ENCODE measurements at places on chromosomes 1 and 21.
A peak's percentile ranks its signal among the peaks of the same experiment; 100 is the strongest.

DNA sequence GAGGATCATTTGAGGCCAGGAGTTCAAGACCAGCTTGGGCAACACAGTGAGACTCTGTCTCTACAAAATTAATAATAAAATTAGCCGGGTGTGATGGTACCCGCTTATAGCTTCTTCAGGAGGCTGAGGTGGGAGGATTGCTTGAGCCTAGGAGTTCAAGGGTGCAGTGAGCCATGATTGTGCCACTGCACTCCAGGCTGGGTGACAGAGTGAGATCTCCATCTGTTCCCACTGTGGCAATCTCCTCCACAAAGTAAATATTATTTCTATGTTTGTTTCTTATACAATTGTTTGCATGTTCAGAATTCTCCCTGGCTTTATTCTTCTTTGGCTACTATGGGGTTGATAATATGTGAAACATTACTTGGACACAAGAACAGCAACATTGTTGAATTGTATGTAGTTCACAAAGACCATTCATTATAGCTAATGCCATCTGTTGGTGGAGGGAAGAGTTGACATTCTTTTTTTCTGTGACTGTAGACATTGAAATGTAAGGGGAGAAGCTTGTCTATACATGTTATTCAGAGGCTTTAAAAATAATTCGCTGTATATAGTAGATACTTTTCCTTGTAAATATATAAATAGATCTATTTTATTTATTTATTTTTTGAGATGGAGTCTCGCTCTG, 47.8 kb upstream of the SRSF10 start:
- DNase-seq: peak; percentile 70

GRCh38 chr1:206578068-206578977, 33.9 kb downstream of the EIF2D start:
- no peak for DNase-seq

DNA sequence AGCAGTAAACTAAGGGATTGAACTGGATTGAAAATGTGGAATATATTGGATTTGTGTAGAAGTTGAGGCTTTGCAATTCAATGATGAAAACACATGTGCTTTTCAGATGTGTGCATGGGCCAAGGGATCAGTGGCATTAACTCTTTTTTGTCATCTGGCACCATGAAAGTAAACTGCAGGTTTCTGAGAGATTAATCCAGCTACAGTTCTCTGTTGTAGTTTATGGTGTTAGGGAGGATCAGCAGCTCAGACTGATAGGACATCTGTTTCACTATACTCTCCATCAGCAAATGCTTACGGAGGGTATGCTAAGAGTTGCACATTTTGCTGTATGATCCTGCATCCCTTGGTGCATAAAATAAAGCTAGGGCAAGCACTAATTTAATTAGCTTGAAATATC, 82.6 kb downstream of the C1orf21 start:
- no peak for DNase-seq

GRCh38 chr21:46081862-46082712, 15.8 kb upstream of the COL6A2 start:
- no peak for DNase-seq

GRCh38 chr1:231670755-231671154, 44.2 kb downstream of the DISC1 start:
- no peak for DNase-seq

GRCh38 chr1:226082959-226083301, 20.4 kb downstream of the H3-3A start:
- DNase-seq: peak; percentile 38

DNA sequence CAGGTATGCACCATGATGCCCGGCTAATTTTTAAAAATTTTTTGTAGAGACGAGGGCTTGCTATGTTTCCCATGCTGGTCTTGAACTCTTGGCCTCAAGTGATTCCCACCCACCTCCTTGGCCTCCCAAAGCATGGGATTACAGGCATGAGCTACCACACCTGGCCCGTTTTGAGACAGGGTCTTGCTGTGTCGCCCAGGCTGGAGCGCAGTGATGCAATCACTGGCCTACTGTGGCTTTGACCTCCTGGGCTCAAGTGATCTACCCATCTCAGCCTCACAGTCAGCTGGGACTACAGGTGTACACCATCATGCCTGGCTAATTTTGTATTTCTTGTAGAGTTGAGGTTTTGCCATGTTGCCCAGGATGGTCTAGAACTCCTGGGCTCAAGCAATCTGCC, 7.5 kb upstream of the SH3D21 start:
- no peak for DNase-seq

- no peak for DNase-seq
Observed at GRCh38 chr1:193590102-193590501, 403.7 kb upstream of the B3GALT2 start.

GRCh38 chr1:190126728-190127127, 350.9 kb downstream of the BRINP3 start:
- no peak for DNase-seq

GRCh38 chr1:3219005-3219790, 150.2 kb downstream of the PRDM16 start:
- DNase-seq: peak; percentile 54

- peak; percentile 63 for DNase-seq
Observed at GRCh38 chr1:9443913-9444445, 95.3 kb upstream of the SLC25A33 start.

DNA sequence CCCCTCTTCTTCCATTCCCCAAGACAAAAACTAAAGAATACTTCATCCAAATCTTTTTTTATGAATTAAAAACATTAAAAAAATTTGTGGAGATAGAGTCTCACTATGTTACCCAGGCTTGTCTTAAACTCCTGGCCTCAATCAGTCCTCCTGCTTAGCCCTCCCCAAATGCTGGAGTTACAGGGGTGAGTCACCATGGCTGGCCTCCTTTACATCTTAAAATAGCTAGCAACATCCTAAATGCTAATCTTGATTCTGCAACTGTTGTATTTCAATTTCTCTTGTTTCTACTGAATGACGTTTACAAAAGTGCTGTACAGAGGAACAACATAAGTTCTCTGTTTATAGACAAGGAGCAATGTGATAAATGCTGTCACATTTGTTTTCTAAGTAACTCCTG, 483.5 kb downstream of the ADGRL2 start:
- DNase-seq: peak; percentile 38

GRCh38 chr1:65386439-65386838, 34.0 kb upstream of the LEPR start:
- no peak for DNase-seq

DNA sequence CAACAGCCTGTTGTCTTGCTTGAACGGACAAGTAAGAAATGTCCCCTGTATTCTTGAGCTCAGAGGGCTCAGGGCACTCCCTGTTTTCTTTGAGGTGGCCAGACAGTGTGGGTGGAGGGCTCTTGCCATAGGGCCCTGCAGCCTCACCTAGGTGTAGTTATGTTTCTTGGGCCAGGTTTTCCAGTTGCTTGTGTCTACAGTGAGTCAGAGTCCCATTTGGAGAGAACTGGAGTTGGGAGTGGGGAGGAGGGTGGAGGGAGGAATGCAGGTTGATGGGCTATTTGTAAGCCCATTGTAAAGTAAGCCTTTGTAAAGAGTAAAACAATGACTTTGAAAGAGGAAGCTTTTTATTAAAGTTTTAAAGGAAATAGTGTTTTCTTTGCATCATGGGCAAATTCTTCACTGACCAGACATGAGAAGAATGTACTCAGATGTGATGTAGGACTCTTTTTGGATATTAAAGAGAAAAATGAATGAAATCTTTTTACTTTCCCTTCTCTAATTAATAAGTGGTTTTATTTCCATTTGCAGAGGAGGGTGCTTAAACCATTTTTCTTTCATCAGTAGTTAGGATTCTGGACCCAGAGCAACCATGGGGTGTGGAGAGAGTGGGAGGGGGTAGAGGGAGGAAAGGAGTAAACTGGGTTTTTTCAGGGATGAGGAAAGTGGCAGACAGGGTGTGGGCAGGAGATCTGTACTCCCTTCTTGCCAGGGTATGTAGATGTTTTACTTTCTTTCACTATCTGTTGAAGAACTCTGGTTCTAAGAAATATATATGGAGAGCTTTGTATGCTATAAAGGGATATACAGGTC, 45.1 kb upstream of the MACF1 start:
- DNase-seq: peak; percentile 53

DNA sequence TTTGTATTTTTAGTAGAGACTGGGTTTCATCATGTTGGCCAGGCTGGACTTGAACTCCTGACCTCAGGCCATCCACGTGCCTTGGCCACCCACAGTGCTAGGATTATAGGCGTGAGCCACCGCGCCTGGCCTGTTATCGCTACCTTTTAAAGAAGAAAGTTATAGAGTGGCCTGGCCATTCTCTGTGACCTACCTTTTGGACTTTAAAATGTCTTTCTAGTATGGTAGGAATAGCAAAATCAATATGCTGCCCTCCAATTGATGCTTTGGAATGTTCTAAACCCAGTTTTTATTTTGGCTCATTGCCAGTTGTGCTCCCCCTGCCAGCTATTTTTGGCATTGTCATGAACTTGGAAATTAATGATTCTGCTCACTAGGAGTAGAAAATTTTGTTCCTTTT, 19.9 kb downstream of the HIPK1 start:
- peak; percentile 15 for DNase-seq

DNA sequence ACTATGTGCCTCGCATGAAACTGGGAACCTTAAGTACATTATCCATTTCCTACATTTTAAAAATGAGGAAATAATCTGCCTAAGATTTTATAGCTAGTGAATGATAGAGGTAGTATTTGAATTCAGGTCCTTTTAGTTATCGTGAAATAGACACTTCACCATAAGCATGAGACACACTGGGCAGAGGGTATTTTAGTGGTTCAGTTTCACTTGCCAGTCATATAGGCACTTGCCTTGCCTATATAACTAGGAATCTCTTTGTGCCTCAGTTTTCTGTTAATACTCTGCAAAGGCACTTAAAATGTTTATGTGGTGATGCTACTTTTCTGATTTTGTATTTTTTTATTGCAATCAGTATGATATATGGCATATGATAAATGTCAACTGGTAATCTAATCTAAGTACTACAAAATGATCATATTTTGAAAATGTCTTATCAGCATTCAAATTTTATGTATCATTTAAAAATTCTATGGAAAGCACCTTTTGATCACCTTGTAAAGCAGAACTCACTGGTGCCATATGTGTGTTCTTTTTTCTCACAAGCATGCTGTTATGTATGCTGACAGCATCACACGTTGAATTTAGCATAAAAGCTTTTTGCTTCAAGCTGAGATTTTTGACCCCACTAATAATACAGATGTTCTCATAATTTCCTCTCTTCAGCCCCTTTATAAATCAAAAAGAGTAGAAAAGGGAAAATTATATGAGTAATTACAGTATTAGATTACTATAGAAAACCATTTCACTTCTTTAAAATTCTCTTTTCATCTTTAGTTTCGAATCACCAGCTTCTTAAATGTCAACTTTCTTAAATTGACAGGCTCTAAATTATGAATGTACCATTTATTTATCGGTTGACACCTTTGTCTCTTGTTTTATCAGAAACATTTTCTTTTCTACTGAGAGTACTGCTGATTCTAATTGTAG, 52.6 kb downstream of the RPS6KC1 start:
- DNase-seq: no peak

- no peak for DNase-seq
Observed at GRCh38 chr1:238370599-238370998, 479.9 kb upstream of the ZP4 start.

- DNase-seq: peak; percentile 94
Observed at GRCh38 chr1:244353551-244354091, 98.1 kb downstream of the ADSS2 start.

- no peak for DNase-seq
Observed at GRCh38 chr1:83087851-83088250, 911.1 kb downstream of the TTLL7 start.

DNA sequence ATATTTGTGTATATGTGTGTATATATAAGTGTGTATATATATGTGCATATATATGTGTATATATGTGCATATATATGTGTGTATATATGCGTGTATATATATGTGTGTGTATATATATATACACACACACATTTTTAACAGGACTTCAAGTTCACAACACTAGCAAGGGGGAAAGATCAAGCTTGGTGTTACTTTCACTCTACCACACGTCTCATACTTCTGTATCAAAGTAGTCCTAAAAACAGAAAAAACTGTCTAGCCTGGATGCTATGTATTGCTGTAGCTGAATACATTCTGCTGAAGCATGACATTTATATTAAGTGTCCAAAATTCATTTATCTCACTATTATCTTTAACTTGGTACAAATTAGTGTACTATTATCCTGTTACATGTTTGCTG, 17.9 kb upstream of the ATP6V1G3 start:
- no peak for DNase-seq

DNA sequence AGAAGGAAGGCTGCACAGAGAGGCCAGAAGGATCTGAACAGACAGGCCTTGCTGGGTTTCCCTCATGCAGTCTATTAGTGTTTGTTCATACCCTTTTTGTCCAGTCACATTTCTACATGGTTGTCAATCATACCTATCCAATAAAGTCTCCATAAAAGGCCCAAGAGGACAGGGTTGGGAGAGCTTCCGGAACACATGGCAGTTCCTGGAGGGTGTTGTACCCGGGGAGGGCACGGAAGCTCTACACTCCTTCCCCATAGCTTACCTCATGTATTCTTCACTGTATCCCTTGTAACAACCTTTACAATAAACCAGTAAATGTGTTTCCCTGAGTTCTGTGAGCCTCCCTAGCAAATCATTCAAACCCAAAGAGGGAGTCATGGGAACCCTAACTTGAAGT, 28.0 kb downstream of the MCOLN2 start:
- no peak for DNase-seq

- no peak for DNase-seq
Observed at GRCh38 chr21:45522986-45523385, 19.3 kb downstream of the SLC19A1 start.

GRCh38 chr1:41872074-41872473, 46.6 kb downstream of the HIVEP3 start:
- no peak for DNase-seq

GRCh38 chr21:41614511-41614910, 106.6 kb upstream of the TMPRSS2 start:
- no peak for DNase-seq

DNA sequence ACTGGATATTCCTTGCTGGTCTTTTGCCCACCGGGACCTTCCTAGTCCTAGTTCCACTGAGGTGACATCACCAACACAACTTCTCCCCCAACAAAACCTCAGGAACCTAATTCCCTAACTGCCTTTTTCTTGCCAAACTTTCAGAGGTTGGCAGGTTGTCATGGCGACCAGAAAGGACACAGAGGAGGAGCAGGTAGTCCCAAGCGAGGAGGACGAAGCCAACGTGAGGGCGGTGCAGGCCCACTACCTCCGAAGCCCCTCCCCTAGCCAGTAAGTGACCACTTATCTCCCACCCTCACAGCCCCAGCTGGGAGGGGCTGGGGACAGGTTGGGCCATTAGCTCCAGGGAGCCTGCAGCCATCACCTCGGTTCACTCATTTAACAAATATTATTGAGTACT, 815 bp downstream of the STYXL2 start:
- no peak for DNase-seq

DNA sequence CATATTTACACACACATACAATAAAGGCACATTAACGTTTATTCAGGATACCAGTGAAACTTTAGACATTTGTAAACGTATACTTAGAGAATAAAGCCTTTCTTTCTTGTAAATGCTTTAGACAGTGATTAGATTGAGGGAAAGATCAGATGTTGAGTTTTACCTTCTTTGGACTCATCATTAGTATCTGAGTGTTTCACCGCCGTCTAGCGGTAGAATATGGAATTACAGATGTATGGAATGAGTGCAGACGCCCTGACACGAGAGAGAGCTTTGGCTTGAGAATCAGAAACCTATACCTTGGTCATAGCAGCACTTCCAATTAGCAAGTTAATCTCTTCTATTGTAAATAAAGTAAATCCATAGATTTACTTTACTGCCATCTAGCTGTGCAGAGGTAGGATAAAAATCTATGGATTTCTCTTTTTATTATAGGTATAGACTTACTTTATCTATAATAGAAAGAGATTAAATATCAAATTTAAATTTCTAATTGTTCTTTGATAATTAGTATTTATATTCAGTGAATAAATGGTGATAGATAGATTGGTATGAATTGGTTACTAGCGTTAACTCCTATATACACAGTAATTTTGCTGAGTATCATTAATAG, 12.6 kb downstream of the FLG2 start:
- peak; percentile 61 for DNase-seq
